HFFc6 (cell line): ENCODE measurements at places on chromosomes 13 and 19. TPM values are rescaled to one million over a fixed set of nuclear protein-coding genes. Genes with fewer than 3 reads are reported as not detected.

GRCh38 chr19:51098365-51099046 lies 9.7 kb downstream of the CTU1 start:
- H3K36me3 ChIP-seq = peaks cover 9% of the 10 kb centered on the region; the same call in 1 of the 2 replicates
- H3K27ac ChIP-seq = no peak overlapping the region
- H3K4me3 ChIP-seq = no peak overlapping the region
- H3K4me1 ChIP-seq = peaks cover 18% of the 10 kb centered on the region
- no peak for DNase-seq

DNA sequence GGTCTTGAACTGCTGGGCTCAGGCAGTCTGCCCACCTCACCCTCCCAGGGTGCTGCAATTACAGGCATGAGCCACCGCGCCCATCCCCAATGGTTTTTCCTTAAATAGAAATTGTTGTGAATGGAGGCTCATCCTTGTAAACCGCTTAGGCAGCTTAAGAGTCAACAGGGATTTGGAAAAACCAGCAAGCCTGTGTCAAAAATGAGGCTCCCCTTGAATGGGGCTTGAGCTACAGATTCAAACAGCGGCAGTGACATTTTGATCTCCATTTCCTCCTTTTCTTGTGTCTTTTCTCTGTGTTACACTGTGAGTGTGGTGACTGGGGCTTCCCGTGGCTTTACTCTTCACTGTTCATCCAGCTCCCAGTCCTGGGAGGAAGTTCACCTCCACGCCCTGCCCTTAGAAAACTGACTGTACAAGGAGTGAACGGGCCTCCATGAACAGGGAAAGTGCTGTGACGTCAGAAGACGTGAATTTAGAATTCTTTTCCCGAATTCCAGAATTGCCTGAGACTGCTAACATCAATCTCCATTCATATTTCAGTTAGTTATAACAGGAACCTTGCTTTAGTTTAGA lies 15.3 kb upstream of the RAB8A start:
- H3K4me3 ChIP-seq = no peak overlapping the region
- peaks cover 52% of the 10 kb centered on the region for H3K4me1 ChIP-seq
- peaks cover 19% of the 10 kb centered on the region for H3K27me3 ChIP-seq

DNA sequence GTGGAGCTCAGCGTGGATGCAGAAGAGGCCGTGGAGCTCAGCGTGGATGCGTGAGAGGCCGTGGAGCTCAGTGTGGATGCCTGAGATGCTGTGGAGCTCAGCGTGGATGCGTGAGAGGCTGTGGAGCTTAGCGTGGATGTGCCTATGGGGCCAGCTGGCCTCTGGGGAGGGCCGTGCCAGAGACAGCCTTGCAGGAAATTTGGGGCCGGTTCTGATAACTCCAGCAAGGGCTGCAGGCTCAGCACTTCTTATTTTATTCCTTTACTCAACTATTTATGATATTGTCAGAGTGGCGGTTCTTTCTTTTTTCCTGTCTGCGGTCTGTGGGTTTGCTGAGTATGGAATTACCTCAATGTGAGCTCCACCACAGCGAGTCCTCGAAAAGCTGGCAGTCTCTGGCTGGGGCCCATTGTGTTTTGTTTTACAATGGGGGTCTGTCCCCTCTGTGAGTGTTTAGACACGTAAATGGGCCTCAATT lies 17.8 kb upstream of the TMEM255B start:
- H3K27ac ChIP-seq = no peak overlapping the region
- 0 out of 2 replicates have a peak, but pooled peaks cover 9% of the 10 kb centered on the region for H3K4me1 ChIP-seq
- H3K36me3 ChIP-seq = no peaks in the 10 kb centered on the region
- H3K4me3 ChIP-seq = no peak overlapping the region
- H3K27me3 ChIP-seq = peaks cover 35% of the 10 kb centered on the region

GRCh38 chr13:44620057-44620456 lies 43.9 kb upstream of the TSC22D1 start:
- peaks cover 10% of the 10 kb centered on the region for H3K4me1 ChIP-seq
- no peaks in the 10 kb centered on the region for H3K36me3 ChIP-seq
- peak; percentile 68 for DNase-seq
- H3K27me3 ChIP-seq = no peaks in the 10 kb centered on the region; the same call in 1 of the 2 replicates
- H3K27ac ChIP-seq = no peak overlapping the region; the same call in 1 of the 2 replicates

DNA sequence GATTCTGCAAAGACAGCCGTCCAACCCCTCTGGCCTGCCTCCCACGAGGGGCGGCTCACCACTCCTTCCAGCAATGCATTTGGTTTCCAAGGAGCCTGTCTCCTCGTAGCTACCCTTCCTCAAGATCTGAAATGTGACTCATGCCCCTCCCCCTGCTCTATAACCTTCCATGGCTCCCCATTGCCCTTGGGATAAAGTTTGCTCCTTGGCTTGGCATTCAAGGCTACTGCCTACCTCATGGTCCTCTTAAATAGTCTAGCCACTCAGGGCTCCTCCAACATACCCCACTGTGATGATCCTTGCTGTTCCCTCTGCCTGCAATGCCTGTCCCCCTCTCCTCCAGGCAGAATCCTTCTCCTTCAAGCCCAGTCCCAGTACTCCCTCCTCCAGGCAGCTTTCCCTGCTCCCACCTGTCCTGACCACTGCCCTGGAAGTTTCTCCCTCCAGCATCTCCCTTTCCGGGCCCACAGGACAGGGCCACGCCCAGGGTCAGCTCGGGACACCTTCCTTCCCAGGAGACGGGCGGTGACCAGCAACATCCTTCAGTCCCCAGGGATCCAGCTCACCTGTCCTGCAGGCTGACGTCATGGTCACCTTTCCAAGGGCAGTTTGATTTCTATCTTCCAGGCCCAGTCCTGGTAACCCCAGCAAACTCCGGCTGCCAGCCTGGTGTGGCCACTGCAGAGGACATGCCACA lies 19.2 kb upstream of the SEMA6B start:
- H3K27ac ChIP-seq = no peak overlapping the region
- H3K27me3 ChIP-seq = peaks cover 20% of the 10 kb centered on the region
- no peak overlapping the region for H3K4me3 ChIP-seq
- H3K36me3 ChIP-seq = no peaks in the 10 kb centered on the region

DNA sequence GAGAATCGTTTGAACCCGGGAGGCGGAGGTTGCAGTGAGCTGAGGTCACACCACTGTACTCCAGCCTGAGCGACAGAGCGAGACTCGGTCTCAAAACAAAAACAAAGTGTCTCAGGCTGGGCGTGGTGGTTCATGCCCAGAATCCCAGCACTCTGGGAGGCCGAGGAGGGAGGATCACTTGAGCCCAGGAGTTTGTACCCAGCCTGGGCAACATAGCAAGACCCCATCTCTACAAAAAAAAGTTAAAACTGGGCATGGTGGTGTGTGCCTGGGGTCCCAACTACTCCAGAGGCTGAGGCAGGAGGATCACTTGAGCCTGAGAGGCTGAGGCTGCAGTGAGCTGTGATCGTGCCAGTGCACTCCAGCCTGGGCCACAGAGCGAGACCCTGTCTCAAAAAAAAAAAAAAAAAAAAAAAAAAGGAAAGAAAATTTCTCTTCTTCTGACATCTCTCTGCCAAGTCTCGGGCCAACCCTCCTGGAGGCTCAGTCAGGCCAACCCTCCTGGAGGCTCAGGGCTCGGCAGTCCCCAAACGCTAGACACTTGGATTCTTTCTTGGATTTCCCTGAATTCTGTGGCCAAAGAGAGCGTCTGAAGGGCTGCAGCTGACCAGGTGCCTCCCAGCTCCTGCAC lies 26.3 kb downstream of the ARID3A start:
- H3K27me3 ChIP-seq = peaks cover 8% of the 10 kb centered on the region
- peak overlapping the region; percentile 87 for H3K27ac ChIP-seq
- peaks cover 11% of the 10 kb centered on the region for H3K4me1 ChIP-seq

DNA sequence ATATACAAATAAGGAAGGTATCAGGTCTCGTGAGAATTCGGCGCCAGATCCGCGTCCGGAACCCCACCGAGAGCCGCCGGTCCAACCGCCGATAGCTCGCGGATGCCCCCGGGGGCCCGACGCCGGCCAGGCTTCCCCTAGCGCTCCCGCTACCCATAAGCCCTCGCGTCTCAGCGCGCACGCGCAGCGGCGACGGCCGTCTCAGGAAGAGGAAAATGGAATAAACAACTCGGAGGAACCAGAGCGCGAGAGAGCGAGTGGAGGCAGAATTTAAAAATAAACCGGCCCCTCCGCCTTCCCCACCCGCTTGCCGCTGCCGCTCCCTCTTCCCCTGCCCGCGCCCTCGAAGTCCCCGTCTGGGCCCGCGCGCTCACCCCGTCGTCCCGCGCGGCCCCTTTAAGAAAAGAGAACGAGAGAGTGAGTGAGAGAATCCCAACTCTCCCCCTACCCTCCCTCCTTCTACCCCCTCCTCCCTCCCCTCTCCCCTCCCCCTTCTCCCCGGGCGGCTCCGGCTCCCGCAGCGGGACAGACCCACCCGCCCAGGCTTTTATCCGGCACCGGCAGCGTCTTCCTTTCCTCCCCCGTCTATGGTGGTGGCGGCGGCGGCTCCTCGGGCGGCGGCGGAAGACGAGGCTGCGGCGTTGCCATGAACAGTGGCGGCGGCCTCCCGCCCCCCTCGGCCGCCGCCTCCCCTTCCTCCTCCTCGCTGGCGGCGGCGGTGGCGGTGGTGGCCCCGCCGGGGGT lies at the start of gene PAN3:
Gene PAN3 (plus strand): TSS at position 534 of the 744 bp plus-strand sequence. CDS start 113 bp downstream, at position 647.
- peaks cover 3% of the 10 kb centered on the region; the same call in 1 of the 2 replicates for H3K27me3 ChIP-seq
- H3K4me1 ChIP-seq = peaks cover 44% of the 10 kb centered on the region
- H3K4me3 ChIP-seq = peak within 1 kb of the TSS; percentile 93
- H3K36me3 ChIP-seq = no peaks in the 10 kb centered on the region
- H3K27ac ChIP-seq = peak within 1 kb of the TSS; percentile 97

DNA sequence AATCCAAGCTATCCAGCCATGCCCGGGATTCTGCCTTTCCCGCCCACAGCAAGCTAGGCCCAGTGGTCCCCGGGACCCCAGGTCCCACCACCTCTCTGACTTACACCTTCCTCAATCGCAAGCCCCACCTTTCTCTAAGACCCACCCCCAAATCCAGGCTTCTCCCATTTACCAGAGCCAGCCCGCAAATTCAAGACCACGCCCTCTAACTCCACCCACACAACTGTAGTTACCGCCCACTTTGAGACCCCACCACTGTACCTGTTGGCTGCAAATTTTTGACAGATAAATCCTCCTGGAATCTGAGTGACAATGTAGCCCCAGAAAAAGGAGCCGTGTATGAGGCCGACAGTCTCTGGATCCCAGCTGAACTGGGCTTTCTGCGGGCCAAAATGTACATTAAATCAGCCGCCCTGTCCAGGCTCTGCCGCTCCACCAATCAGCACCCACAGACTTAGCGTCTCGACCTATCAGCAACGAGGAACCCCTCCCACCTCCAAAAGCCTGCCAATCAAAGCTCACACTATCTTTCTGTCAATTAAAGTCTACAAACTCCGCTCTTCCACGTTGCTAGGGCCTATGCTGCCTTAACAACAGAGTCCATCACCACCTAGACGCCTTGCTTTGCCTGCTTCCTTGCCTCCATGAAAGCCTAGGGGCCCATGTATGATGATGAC lies 6.3 kb downstream of the SLC17A7 start:
- no peak overlapping the region for H3K4me3 ChIP-seq
- H3K27me3 ChIP-seq = peaks cover 64% of the 10 kb centered on the region
- H3K4me1 ChIP-seq = peaks cover 3% of the 10 kb centered on the region; the same call in 1 of the 2 replicates

DNA sequence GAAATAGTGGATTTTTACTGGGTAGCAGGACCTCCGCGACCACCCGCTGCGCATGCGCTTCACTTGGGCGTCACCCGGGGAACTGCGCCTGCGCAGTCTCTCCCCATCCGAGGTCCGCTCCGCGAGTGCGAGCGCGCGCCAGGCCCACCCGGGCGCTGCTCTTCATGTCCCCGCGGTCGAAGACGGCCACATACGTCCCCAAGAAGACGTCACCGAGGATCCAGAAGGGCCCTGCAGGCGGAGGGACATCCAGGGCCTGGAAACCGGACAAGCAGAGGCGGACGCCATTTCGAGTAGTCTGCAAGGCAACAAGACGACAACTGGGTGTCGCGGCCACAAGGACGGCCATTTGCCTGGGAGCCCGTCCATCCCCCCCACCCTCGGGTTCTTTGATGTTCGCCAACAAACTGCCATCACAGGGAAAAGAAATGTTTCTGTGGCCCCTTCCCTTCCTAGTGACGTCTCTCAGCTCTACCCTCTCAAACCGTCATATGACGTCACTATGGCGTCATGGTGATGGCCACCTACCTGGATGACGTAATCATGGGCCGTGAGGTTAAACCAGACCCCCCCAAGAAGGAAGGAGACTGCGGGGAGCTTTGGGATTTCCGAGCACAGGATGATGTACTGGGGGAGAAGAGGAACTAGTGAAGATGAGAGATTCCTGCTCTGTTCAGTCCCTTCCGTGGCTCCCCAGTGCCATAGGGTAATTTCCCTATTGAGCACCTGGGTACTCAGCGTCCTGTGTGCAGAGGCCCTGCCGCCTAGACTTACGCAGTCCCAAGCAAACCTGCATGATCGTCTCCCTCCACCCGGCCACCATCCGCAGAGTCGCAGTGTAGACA lies 6.7 kb downstream of the NAPSA start:
- H3K36me3 ChIP-seq = no peaks in the 10 kb centered on the region
- H3K27ac ChIP-seq = no peak overlapping the region
- H3K4me3 ChIP-seq = no peak overlapping the region
- no peaks in the 10 kb centered on the region for H3K4me1 ChIP-seq
- peaks cover 10% of the 10 kb centered on the region for H3K27me3 ChIP-seq

The RFPL4A gene
- total RNA-seq = not detected in 3 replicates

The APBA3 gene
- 11.7 to 14.8 TPM (median 12.4 TPM) in 3 replicates for total RNA-seq

The PLIN4 gene
- not detected in 2 replicates for total RNA-seq
